Ascending aorta (tissue), 2 donors: ENCODE measurements at places on chromosomes 5 and 9. TPM values are rescaled to one million over a fixed set of nuclear protein-coding genes. Genes with fewer than 3 reads are reported as not detected.

NTMT1 gene
- total RNA-seq, result 6.9 TPM

PCDHA9 gene
- not detected for total RNA-seq

LRRC19 gene
- not detected for total RNA-seq

- DNase-seq, result no peak
Measured at GRCh38 chr5:109844695-109845094, 155.0 kb downstream of the MAN2A1 start.

DNA sequence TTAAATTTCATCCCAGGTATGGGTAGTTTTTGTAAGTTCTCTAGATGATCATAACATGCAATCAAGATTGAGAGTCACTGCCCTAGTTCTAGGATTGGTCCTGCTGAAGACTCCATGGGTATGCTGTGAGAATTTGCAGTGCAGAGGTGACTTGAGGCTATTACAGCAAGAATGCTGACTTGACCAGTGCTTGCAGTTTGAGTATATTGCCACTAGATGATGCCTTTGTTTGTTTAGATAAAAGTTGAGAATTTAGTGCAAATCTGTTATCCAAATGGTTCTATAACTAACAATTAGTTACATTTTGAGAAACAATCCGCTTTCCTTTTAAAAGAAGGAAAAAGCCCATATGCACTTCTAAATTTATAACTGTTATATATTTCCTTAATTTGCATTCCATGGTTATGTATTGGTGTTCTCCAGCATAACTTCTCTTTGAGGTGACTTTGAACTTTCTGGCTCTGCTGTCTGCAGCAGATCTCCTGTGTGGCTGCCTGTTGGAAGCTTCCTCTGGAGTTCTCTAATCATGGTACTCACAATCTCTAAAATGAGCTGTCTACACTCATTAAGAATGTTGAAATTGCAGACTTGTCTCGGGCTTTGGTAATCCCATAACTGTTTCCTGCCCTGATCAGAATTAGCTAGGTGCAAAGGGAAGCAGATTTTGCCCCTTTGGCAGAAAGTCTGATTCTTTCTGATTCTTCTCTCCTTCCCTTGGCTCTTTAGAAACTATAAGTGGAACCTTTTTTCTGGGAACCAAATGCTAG lies 24.9 kb downstream of the MELK start:
- DNase-seq, result no peak

GRCh38 chr5:122366501-122366900 lies 54.5 kb downstream of the SNCAIP start:
- no peak for DNase-seq

GAPT gene
- total RNA-seq, result not detected

DNA sequence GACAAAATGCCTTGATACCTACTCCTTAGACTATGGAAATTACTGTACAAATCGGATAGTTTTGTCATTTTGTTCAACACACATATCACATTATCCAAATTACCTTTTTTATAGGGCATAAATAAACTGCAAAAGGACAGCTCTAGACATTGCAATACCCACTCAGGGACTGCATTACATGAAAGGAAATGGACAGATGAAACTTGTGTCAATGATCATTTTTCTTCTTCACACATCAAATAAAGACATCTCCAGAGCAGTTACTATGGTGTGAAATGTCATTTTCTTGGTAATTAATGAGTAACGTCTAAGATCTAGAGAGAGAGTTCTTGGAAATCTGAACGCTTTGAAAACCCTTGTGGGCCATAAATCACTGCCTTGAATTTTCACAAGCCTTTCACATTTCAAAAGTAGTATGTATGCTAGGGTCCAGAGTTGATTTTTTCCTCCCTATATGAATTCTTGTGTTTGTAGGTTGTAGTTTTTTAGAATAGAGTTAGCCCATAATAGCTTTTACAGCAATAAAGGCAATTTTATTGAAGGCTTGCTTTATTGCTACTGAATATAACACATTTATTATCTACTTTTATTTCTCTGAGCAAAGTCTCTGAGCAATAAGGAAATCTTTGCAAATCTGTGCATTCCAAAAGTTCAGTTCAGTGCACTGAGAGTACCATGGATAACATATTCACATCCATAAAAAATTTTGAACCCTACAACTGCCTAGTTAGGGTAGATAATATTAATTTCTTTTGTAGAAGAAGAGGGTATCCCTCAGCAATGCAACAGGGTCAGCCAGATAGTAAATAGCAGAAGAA lies 358.0 kb upstream of the PCSK5 start:
- no peak for DNase-seq

GRCh38 chr5:13540168-13540750 lies 404.2 kb downstream of the DNAH5 start:
- DNase-seq, result no peak

DNA sequence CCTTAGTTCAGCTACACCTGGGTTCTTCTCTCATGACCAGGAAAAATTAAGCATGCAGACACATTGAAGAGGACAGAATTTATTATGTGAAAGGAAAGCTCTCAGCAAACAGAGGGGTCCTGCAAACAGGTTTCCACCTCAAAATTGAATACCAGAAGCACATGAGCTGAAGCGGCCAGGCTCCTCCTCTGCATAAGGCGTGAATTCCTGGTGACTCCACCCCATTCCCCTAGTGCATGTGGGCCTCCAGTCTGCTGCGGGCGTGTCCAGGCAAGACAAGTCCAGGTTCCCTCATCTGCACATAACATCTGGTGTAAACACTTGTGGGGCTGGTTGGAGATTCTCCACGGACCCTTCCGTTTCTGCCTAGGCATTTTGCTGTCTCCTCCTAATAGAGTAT lies 1156.4 kb downstream of the FOXD4L5 start:
- DNase-seq, result no peak

KIF4B gene
- not detected for total RNA-seq

- DNase-seq, result no peak
Measured at GRCh38 chr5:142871363-142872193, 101.4 kb downstream of the ARHGAP26 start.

GRCh38 chr9:11023201-11023600 lies 410.4 kb upstream of the PTPRD start:
- no peak for DNase-seq

GRCh38 chr5:14250084-14250695 lies 107.0 kb downstream of the TRIO start:
- DNase-seq, result no peak

TIFAB gene
- total RNA-seq, result not detected

SLC1A1 gene
- 6.5 TPM for total RNA-seq
